H7 (cell line): ENCODE measurements at places on chromosomes 3 and 15.
A peak's percentile ranks its signal among the peaks of the same experiment; 100 is the strongest.

DNA sequence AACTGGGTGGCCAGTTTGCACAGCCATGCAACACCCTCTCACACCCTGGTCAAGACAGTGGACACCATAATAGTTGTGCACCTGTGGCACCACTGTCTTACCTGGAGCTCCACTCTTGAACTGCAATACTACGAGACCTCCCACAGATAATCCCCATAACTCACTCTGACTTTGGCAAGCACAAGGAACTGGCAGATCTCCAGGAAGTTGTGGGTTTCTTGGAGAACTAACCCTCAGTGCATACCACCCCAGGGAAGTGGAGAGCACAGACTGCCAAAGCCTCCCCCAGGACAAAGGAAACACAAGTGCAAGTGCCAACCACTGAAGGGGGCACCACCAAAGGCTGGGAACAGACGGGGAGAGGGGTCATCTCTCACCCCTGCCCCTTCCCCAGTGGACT, 318.6 kb downstream of the SUCLG2 start:
- DNase-seq = no peak

- DNase-seq = no peak
These were observed 588.9 kb downstream of the NTRK3 start for GRCh38 chr15:87667643-87668042.

- DNase-seq = no peak
These were observed 826.7 kb downstream of the AGBL1 start for GRCh38 chr15:86906376-86906775.

- peak; percentile 99 for DNase-seq
These were observed at the start of gene ABTB1 for GRCh38 chr3:127672429-127673190. Gene ABTB1 (plus strand): TSS chr3:127672952. CDS start chr3:127673026, 74 bp downstream.

DNA sequence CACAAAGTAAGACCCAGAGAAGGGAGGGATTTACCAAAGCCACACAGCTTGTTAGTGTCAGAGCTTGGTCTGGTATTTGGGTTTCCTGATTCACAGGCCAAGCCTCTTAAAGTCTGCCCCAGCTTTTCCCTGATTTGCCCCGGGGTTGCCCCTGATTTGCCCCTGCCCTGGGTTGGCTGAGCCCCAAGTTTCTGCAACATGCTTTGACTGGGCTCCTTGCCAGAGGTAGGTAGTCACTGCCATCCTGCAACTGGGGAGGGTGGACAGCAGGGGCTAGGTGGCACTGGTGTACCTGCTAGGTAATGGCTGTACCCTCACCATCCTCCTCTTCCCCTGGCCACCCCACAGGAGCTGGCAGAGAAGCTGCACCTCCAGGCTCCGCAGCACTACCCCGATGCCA, 2.5 kb downstream of the MPI start:
- no peak for DNase-seq

DNA sequence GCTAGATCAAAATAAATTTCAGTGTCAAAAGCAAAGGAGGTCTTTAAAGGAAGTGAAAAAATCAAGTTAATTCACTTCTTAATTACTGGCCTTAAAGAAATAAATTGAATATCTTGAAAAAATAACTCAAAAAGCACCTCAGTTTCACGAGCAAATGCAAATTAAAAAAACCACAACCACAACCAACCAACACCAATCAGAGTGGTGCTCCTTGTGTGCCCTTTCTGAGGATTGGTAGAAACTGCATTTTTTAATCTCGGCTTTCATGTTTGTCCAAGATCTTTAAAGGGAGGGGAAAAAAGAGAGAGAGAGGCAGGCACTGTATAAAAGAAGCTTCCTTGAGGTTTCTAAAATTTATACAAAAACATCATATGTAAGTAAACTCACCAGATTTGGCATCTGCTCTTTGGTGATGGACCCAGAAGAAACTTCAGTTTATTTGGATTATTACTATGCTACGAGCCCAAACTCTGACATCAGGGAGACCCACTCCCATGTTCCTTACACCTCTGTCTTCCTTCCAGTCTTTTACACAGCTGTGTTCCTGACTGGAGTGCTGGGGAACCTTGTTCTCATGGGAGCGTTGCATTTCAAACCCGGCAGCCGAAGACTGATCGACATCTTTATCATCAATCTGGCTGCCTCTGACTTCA, at the start of gene GPR15:
Gene GPR15, plus strand, starts transcription at position 357 of the 653 bp plus-strand sequence. Its CDS starts 56 bp downstream, at position 413.
- no peak for DNase-seq

GRCh38 chr3:36210840-36211651, 169.3 kb upstream of the STAC start:
- no peak for DNase-seq

DNA sequence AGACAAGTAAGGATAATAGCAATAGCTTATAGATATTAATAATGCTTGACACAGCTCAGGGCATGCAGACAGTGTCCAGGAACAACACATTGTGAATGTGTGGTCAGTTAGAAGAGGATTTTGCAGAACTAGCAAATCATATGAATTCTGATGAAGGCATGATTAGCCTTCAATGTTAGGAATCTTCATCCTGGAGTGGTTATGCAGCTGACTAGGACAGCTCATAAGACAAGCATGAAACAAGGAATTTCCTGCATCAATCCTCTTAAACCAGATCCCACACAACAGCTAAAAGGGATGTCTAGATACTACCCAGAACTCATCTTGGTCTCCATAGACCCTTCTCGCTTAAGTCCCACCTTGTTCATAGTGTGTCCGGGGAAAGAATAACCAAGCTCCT, 499.0 kb upstream of the ATP11B start:
- no peak for DNase-seq

GRCh38 chr15:69979262-69979661, 118.5 kb downstream of the TLE3 start:
- DNase-seq = peak; percentile 65

DNA sequence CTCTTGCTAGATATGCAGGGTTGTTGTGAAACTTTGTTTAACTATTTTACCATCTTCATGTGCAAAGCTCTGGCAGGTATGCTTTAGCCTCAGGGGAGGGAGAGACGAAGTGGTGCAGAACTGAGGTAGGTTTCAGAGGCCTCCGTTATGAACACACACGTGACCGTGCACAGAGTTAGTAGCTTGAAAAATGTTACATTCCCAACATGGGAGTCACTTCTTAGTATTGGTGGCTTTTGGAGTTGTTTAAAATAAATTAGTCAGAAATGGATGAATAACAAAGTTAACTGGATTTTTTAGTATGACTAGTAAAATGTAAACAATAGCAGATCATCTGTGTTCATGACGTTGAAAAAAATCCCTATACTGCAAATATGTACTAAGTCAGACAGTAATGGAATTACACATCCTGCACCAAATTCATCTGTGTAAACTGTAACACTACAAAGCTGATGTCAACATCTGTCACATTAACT, 279.6 kb downstream of the KLF13 start:
- DNase-seq = no peak

GRCh38 chr3:18812316-18812715, 336.0 kb upstream of the KCNH8 start:
- no peak for DNase-seq

DNA sequence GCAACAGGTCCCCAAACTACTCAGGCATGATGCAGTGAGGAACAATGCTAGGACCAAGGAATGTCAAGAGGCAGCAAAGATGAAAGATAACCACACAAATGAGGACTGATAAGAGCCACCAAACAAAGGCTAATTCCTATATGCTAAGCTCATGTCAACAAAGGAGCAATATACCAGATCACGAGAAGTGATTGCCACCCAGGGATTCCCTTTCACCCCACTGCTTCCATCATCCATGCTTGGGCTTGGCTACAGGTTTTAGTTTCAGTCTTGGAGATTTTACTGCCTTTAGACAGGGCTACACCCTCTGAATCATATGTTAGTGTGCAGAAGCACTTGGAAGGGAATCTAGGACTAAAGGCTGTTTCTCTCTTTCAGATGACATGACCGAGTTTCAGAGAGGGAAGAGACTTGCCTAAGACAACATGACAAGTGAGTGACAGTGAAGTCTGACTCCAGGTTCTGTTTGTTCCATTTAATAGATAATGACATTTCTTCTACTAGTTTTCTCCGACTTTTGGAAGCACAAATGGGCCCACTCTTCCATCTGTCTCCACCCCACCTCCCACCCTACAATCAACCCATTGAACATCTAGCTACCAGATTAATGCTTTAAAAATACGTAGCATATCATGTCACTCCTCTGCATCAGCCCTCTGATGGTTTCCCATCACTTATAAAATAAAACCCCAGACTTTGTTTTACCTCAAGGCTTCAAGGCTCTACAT, 173.5 kb upstream of the LRRN1 start:
- DNase-seq = no peak

DNA sequence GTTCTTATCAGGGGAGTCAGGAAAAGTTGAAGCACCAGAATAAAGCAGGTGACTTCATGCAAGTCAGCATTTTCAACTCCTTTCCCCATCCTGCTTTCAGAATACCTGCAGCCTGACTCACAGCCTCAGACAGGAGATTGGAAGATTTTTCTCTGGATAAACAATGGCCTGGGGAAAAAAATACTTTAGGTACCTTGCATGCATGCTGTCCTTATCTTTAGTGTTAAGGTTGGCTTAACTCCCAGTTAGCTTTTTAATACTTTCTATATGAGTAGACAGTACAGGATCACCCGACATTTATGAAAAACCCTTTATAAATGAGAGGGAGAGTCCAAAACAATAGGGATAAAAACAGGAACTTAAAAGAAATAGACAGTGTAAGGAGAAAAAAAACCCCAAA, 53.6 kb downstream of the PAK2 start:
- DNase-seq = peak; percentile 32

DNA sequence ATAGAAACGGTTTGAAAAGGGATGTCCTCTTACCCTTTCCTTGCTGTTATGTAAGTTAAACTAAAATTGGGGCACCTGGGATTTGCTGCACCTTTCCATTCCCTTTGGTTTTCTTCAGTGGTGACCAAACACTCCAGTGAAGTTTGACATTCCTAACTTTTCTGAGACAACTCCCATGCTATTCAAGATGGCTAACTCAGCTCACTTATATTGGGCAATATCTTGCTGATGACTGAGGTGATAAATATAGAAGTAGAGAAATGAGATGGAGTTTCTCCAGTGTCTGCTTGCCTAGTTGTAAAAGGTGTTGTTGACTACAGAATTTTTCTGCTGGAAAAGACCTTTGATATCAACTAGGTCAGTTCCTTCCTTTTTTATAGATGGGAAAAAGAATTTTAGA, 291.8 kb downstream of the GAP43 start:
- no peak for DNase-seq

DNA sequence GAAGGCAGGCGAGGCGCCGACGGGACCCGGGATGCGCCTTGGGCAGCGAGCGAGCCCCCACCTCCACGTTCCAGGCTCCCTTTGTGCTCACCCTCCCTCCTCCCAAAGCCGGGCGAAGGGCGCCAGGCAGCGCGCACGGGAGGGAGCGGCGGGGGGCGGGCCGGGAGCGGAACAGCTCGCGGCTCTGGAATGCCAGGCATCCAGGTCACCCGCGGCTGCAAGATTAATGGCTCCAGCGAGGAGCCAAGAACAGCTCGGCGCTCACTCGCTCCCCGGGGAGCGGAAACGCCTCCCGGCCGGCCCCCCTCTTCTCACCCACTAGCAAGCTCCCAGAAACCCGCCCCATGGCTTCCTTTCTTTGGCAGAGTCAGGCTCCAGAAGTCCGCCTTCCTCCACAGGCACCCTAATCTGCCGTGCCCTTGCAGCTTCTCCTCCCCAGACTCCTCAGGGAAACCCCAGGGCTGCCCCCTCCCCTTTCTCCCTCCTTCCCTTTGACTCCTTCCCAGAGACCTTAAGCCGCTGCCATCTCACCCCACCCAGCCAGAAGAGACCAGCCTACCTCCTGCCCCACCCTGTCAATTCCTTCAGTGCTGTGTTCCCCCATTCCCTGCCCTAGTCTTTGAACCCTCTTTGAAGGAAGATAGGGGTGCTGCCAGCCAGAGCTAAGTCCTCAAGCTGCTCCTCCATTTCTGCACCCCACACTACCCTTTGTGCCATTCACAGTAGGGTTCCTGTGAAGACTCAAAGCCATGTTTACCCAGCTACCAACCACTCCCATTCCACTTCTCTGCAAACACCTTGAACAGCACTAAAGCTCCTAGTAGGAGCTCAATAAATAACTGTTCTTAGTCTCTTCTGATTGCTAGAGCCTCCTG, 9.9 kb downstream of the AMOTL2 start:
- DNase-seq = peak; percentile 98

DNA sequence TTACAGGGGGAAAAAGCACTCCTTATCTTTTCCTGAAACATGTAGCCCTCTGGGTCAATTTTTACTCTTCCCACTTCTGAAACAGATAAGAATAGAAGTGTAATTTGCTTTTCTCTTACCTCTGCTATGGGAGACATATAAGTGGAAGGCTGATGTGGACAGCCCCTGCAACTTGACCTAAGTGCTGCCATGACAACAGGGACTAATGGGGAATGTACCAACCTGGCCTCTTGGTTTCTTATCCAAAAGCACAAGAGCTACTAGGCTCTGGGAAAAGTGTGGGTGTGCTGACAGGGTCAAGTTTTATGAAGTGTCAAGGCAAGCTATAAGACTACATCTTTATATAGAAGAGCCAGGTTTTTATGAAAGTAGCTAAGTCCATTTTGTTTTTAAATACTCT, 1246.5 kb downstream of the OTOL1 start:
- DNase-seq = no peak

GRCh38 chr15:68268405-68268804, 9.1 kb upstream of the FEM1B start:
- DNase-seq = no peak

- DNase-seq = no peak
These were observed 594.9 kb upstream of the CFAP20DC start for GRCh38 chr3:59644479-59645402.

DNA sequence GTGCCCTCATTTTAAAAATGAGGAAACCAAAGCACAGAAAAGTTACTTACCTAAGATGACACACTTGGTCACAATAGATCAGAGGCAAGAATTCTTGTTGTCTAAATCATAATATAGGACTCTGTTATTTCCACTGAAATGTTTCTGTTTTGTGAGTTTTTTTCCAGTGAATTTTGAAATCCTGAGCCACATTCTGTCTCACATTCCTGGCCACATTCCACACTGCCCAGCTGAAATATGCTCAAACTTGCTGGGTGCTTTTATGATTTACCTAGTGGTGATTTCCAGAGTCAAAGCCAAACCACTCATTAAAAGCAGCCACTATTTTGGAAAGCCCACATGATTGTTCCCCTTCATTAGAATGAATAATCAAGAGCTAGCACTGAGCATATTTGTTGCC, 82.3 kb upstream of the NPHP3 start:
- DNase-seq = no peak

DNA sequence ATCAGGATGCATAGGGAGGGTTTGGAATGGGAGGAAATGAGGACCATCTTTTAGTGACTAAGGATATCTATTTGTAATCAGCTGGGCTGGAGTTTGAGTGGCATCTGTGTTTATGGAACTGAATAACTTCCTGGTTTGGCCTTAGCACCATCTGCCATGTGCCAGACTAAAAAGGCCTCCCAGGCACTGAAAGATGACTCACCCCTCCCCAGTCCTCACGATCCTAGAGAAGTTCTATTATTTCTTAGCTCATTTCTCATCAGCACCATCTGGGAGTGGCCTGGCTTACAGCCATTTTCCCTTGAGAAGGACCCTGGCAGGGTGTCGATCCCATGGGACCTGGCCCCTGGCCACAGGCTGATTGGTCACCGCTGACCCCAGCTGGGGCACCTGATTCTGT, 23.9 kb upstream of the CTXND1 start:
- DNase-seq = no peak
